Mammary epithelial cell (primary cell): ENCODE measurements at places on chromosomes 7 and 10.

- DNase-seq, result peak; percentile 69
Measured at GRCh38 chr7:138116141-138116540, 39.9 kb downstream of the AKR1D1 start.

DNA sequence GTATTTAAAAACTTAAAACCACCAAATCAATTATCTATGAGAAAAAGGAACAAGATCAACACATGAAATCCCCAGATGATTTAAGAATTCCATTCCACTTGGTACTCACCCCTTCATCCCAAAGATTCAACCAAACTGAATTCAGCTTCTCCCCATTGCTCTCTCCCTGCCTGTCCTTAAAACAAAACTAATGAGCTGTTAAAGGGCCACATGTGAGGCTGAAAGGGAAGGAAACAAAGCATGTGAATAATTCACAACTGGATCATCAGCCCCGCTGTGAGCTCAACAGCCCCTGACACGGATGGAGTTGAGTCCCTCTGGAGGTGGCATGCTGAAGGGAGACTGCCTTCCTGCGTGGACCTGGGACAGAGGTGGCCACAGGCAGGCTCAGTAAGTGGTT lies 32.9 kb downstream of the VOPP1 start:
- DNase-seq, result no peak

- DNase-seq, result no peak
Measured at GRCh38 chr7:3636131-3636860, 335.2 kb downstream of the SDK1 start.

- DNase-seq, result no peak
Measured at GRCh38 chr10:63042256-63042655, 90.9 kb upstream of the NRBF2 start.

DNA sequence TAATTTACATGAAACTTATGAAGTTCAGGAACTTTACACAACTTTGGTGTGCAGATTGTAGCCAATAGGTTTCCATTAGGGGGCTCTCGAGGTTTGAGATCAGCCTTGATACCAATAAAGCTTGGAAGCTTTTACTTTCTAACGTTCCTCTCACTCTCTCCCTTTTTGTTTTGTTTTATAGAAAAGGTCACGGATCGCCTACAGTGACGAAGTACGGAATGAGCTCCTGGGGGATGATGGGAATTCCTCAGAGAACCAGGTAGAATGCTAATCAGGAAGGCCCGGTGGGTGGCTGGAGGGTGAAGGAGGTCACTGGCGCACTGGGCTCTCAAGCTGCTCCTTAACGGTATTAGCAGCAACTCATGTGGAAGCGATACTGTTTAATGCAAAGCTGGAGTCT lies 79.9 kb downstream of the VTI1A start:
- DNase-seq, result no peak

DNA sequence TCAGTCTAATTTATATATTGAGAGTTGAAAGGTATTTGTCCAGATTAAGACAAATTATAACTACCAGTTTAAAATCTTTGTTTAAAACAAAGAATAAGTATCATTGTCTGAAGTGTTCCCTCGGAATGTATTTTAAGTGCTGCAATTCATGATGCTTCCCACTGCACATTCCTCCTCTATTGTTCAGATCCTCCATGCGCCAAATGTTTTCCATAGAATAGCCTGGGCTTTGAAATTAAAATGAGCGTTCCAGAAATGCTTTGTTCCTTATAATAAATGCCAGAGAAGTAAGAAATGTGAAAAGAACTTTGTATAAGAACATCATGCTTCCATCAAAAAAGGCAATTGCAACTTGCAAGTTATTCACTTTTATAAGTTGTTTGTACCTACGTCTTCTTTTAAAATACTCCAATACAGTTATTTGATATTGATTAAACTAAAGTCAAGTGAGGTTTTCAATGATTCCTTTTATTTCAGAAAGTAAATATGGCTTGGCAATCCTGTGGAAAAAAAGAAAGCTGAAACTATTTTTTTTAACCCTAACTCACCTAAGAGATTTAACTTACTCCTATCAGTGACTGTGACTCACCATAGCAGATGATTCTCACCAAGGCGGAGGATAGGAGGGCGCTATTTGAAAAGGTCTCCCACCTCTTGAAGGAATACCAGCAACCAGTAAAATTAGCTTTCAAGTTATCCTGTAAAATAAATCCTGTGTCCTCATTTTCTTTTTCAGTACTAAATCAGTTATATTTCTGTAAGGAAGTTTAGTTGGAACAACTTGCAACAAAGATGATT lies 85.8 kb downstream of the CTNNA3 start:
- no peak for DNase-seq

- DNase-seq, result no peak
Measured at GRCh38 chr7:16785321-16785720, 19.5 kb downstream of the AGR2 start.

GRCh38 chr7:93119191-93119905 lies 1.6 kb upstream of the SAMD9 start:
- peak; percentile 56 for DNase-seq

DNA sequence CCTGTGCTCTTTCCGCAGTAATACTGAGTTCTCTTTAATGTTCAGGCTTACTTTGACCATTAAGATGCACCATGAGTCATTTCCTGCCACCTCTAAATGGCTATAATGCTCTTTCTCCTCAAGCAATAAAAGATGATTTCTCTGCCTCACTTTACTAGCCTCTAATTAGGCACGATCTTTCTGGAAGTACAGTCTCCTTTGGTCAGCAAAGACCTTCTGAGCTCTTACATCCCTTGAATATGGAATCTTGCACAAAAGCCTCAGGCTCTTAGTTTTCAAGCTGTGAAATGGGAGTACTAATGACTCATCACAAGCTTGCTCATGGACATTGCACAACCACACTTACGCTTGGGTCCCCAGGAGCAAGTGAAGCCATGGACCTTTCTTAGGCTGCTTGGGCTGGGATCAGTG lies 85.9 kb downstream of the FRMD4A start:
- peak; percentile 70 for DNase-seq

DNA sequence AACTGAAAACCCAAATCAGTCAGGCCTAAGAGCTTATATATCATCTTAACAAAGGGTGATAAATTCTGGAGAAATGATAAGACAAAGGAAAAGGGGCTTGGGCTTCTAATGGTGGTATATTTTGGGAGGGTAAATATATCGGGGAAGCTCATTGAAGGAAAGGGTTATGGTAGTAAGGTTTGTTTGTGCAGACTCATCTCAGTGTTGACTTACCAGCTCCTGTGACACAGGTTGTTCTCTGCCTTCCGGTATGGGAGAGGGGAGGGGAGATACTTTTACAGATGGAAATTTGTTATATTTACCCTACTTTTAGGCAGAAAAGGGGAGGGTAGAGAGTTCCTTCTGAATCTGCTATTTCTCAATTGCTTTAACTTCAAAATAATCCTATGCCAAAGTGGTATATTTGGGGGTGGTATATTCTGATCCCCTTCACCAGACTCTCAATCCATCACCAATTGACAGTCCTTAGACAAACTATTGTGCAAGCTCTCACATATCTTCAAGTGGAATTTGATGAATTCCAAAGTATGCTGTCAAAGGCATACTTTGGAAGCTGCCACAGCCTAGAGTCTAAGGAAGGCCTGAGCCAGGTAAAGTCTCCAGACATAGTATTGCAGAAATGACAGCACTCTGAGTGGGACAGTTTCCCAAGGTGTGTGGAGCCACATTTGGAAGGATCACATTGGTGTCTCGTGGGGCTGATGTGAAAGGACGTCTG lies 13.3 kb upstream of the PAPSS2 start:
- no peak for DNase-seq

DNA sequence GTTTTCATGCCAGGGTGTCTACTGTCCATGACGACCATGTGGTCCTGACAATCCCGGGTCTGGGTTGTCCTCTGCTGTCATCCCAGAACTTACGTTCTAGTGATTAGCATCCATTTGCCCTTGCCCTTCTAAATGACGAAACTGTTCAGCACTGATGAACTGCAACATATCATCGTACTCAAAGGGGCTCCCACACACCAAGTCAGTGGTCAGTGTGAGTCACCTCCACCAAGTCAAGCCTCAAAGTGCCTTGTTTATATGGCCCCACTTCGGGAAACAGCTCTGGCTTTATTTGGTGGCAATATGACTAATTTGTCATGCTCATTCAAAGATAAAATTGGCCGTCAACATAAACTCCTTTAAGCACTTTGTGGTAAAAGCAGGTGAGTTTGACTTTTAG lies 110.7 kb downstream of the FRMD4A start:
- DNase-seq, result no peak

GRCh38 chr7:70937424-70937823 lies 194.5 kb upstream of the GALNT17 start:
- no peak for DNase-seq

GRCh38 chr7:101058355-101058754 lies 26.9 kb upstream of the TRIM56 start:
- peak; percentile 8 for DNase-seq

DNA sequence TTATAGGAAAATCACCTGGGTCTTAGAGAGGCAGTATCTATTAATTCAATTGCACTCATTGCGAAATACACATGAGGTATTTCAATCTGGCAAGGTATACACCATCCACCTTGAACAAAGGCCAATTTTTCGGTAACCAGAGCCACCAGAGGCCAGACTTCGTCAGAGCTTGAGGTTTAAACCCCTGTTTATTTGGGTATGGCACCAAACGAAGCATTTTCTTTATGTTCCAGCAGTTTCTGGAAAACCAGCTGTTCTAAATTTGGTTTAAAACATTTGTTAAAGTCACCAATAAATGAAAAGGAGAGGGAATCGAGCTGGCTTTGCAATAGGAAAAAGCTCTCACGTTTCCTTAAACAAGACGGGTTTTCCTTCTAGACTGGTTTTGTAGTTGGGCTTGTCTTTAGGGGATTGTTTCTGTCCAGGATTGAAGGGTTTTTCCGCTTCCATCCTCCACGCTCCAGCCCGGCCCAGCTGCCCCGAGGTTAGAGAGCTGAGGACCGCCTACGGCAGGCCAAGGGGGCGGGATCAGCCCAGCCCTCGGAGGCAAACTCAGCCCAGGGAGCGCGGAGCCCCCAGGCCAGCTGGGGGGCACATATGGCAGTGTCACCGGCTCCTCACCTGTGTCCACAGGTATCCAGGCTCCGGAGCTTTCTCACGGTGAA lies 539.4 kb upstream of the MGMT start:
- DNase-seq, result no peak

GRCh38 chr7:132239422-132239994 lies 336.8 kb downstream of the PLXNA4 start:
- DNase-seq, result peak; percentile 37

GRCh38 chr10:112203328-112204076 lies 19.9 kb upstream of the GPAM start:
- no peak for DNase-seq

DNA sequence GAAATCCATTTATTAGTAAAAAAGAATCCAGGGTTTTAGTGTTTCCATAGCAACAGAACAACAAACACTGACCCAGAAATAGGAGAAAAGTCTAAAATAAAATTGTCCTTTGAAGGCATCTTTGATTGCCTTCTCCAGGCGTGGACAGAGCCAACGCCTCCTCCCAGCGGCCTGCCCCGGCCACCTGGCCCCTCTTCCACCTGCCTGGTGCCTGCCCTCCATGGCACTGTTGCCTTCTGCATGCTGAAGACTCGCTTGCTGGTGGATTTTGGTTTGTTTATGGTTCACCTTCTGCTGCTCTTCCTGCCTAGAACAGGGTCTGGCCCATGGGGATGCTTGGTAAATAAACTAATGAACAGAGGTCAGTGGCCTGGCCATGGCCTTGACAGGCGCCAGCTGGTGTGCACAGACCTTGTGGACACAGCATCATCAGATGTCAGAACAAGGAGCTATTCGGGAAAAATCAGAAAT lies 107.4 kb downstream of the DYNC2I1 start:
- DNase-seq, result no peak

DNA sequence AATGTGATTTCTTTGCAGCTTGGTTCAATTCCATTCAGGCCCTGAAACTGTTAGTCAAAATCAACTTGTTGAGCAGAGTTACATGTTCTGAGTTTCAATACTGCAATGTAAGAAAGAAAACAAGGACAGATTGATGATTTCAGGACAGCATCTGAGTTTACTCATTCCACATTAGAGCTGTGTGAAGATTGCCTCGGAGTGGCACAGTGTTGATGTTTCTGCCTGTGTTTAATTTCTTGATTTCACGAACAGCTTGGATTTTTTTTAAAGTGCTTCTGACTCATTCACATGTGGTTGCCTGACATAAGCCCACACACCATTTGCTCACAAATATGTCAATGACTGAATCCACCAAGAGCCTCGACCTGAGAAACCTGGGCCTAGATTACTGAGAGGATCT lies 101.2 kb upstream of the PARD3 start:
- DNase-seq, result peak; percentile 76

- no peak for DNase-seq
Measured at GRCh38 chr7:112580717-112581435, 100.1 kb downstream of the LSMEM1 start.

GRCh38 chr7:7761974-7762779 lies 43.8 kb upstream of the RPA3 start:
- peak; percentile 54 for DNase-seq

DNA sequence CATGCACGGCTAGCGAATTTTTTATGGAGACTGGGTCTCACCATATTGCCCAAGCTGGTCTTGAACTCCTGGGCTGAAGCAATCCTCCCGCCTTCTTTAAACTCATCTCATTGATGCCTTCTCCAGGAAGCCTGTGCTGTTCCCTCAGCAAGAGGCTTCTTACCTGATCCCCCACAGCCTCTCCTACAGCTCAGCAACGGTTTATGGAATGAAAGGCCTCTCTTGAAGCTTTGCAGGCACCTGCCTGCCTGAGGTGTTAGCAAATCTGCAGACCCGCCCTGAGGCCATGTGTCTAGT lies 468 bp upstream of the TRIM56 start:
- no peak for DNase-seq

DNA sequence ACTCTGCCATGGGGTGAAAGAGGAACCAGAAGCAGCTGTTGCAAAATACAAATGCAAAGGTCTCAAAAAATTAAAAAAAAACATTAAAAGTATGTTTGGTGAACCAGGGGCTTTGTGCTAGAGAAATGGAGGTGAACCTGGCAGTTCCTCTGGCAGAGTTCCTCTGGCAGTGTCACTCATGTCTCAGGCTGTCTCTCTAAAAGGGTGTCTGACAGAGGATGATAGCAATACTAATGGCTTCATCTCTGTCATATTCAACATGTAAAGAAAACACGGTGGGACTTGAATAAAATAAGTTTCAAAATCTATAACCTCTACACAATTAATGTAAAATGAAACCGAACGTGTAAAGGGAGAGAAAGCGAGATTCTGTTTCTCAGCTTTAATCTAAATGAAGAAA lies 375.7 kb upstream of the VWC2 start:
- no peak for DNase-seq

DNA sequence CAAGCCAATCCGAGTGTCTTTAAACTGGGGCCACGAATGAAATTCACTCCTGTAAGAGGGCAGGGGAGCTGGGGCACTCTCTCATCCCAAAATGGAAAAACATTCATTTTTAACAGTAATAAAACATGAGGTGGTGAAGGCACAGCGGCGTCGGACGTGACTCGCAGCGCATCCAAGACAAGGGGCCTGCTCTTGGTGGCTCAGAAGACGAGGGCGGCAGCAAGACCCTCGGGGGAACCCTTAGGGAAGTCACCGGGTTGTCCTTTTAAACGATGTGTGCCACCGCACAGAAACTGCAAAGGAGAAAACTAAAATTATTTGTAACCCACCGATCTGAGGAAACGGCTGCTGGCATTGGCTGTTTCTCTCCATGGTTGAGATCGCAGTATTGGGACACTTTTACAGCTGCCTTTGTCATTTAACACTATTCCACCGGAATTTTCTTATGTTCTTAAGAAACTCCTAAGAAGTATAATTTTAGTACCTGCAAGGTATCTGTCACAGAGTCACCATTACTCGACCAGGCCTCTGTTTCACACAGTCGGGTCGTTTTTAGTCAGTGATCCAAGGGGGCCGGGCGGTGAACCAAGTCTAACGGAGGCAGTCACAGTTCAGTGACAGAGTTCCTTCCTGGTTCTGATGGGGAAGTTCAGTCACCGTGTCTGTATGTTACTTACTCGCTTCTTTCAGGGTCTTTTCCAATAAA lies 159.3 kb downstream of the PTPRN2 start:
- no peak for DNase-seq
